ENCODE measurements at places on chromosomes 11 and 22. TPM values are rescaled to one million over a fixed set of nuclear protein-coding genes. Genes with fewer than 3 reads are reported as not detected.
A peak's percentile ranks its signal among the peaks of the same experiment; 100 is the strongest.

The BRSK2 gene
- 0.06 TPM for total RNA-seq

The OR51B6 gene
- total RNA-seq = not detected

DNA sequence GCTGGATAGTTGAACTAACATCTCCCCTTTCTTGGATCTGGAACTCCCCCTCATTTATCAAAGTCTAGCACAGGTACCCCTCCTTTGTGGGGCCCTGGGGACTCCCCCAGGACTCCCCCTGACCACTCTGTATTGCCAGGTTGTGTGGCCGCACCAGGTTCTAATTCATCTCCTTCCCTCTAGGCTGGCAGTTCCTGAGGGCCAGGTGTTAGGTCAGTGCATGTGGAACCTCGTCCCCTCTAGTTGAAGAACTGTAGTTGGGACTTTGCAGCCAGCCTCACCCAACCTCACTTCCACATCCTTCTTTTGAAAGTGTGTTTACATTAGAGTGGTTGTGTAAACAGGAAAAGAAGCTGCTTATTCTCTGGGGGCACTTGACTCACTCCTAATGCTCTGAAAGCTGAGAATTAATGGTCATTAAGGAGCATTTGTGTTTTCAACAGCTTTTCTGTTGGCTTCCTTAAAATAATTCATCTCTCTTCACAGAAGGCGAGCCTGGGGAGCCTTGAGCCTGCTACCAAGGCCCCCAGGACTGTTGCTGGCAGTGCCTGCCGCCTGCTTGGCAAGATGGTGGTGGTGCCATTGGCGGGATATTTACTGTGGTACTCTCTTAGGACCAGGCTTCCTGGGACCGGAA lies 11.8 kb downstream of the UPB1 start:
- no peak for DNase-seq

DNA sequence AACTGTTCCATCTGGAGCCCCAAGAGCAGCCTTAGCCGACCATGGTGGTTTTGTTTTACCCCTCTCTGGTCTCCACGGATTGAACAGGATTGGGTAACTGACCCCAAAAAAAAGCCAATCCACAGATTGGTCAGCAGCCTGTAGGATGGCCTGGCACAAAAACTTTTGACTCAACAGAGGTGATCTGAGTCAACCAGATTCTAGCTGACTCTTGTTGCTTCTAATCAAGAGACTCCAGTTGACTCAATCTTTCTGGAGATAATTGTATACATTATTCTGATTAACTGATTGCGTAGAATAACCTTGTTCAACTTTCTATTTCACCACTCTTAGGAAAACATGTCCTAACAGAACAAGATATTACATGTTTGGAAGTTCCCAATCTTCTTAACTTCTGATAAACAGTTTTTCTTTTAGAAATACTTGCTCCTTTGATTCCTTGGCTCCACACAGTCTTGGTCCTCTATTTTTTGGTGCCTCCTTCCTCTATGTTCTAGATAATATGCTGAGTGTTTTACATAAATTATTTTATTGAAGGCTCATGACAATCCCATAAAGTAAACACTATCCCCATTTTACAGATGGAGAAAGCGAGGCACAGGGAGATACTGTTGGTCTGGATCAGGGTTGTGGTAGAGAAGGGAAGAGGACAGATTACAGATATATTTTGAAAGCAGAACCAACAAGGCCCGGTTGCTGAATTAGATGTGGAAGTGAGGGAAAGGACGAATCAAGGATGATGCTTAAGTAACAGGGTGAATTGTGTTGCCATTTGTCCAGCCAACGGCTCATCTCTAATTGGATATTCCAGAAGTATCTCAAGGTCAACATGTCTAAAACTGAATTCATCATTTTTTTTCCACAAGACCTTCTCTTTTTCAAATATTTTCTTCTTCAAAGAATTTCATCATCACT lies 11.5 kb upstream of the ZC3H12C start:
- DNase-seq = no peak

DNA sequence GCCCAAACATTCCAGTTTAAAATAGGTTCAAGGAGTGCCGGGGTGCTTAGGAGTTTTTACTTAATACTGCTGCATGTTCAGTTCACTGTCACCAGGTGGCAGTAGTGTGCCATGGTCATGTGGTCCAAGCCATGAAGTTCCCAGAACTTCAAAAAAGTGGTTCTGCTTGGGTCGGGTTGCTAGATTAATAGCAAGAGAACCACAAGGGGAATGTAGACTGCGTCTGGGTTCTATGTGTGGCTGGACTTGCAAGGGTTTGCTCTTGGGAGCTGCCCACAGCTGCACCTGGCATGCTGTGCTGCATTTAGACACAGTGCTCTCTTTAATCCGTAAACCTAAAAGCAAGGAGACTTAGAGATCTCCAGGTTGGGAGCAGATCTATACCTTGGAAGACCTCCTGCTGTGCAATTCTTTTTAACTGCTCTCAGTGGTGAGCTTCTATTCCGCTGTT lies 6.5 kb upstream of the SPON1 start:
- DNase-seq = peak; percentile 62

- DNase-seq = no peak
These were observed 500.3 kb downstream of the NELL1 start for GRCh38 chr11:21169639-21170038.

All from SJSA1 (cell line).